Stimulated activated CD4-positive, alpha-beta T cell treated with anti-CD3 and anti-CD28 coated beads, Interleukin-1b, Interleukin-23, amount 100 ng/mL, for 4 hours (primary cell): ENCODE measurements at places on chromosomes 12 and 14.

DNA sequence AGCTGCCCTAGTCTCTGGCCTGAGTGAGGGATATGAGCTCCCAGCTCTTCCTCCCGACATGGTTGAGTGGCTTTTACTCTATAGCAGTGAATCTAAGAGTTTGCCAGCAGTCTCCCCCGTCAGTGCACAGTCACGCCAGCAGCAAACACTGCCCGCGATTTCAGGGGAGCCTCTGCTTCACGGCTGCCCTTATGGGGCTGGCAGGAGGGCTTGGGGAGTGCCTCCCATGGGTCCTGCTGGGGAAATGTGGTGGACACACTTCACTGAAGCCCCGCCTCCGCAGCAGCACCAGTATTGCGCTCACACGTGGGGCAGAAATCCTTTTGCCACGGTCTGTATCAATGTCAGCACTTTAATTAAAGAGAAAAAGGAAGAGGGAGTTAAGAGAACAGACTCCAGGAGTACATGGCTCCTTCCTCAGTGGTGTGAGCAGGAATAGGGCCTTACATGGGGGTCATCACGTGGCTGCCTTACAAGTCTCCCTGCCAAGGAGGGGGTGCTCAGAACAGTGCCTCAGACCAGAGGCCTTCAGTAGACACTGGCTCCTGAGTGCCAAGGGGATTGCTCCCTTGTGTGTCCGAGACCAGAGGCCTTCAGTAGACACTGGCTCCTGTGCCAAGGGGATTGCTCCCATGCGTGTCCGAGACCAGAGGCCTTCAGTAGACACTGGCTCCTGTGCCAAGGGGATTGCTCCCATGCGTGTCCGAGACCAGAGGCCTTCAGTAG is 55.7 kb downstream of the SFSWAP start:
- DNase-seq = no peak

- no peak for DNase-seq
These were observed 105.1 kb downstream of the ZFP36L1 start for GRCh38 chr14:68687746-68688145.

GRCh38 chr14:74663884-74664283 is 49.0 kb downstream of the AREL1 start:
- DNase-seq = no peak

DNA sequence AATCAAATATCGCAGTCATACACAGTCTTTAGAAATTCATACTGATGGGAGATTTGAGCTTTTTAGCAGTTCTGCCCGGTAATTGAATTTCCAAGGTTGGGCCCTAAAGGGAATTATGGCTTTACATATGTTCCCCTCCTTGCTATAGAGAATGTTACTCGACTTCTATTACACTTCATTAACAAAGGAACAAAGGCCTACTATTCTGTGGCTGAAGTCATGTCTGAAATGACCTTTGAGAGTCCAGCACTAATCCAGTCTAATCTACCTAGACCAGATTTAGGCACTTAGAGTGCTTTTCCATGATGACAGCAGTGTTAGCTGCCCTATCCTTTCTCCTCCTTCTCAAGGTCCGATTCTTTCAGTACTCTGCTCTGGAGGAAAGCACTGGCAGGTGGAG is 305.3 kb downstream of the MED13L start:
- DNase-seq = no peak

GRCh38 chr12:110649341-110649847 is 35.5 kb downstream of the TCTN1 start:
- DNase-seq = no peak

DNA sequence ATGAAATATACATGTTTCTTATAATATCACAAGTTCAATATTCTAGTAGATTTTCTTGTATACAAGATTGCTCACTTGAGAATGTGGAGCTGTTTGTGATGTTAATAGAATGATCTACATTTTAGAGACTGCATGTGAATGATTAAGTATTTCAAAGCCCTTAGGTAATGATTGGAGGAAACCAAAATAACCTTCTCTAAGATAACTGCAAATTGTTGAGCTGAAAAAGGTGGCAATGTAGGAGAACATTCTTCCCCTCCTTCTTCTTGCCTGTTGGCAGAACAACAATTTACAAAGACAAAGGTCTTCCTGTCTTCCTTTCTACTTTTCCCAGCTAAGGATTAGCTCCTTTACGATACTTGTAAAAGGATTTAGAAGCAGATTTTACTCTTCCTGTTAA is 2.0 kb upstream of the CLEC6A start:
- no peak for DNase-seq

DNA sequence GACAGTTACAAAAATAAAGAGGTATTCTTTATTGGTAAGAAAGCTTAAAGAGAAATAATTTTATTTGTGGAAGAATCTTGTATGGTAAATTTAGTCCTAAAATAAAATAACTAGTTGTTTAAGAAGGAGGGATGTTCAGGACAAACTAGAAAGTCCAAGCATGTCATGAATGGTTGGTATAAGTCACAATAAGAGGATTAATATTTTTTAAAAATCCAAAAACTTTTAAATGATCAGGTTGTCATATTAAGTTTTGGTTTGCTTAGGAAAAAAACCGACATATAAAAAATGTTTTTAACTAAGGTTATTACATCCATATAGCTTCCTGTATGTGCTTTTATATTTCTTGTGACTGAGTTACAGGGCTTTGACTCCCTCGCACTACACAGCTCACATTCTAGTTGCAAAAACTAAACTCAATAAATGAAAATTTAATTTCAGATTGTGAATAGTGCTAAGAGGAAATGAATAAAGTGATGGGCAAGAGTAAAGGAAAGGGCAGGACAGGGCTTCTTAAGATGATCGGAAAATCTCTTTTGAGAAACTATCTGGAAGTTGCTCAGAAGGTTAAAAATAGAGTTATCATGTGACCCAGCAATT is 80.7 kb upstream of the METAP2 start:
- DNase-seq = no peak

- no peak for DNase-seq
These were observed 1.4 kb downstream of the ASPG start for GRCh38 chr14:104086661-104087461.

GRCh38 chr14:44910821-44911220 is 50.9 kb downstream of the KLHL28 start:
- DNase-seq = no peak

DNA sequence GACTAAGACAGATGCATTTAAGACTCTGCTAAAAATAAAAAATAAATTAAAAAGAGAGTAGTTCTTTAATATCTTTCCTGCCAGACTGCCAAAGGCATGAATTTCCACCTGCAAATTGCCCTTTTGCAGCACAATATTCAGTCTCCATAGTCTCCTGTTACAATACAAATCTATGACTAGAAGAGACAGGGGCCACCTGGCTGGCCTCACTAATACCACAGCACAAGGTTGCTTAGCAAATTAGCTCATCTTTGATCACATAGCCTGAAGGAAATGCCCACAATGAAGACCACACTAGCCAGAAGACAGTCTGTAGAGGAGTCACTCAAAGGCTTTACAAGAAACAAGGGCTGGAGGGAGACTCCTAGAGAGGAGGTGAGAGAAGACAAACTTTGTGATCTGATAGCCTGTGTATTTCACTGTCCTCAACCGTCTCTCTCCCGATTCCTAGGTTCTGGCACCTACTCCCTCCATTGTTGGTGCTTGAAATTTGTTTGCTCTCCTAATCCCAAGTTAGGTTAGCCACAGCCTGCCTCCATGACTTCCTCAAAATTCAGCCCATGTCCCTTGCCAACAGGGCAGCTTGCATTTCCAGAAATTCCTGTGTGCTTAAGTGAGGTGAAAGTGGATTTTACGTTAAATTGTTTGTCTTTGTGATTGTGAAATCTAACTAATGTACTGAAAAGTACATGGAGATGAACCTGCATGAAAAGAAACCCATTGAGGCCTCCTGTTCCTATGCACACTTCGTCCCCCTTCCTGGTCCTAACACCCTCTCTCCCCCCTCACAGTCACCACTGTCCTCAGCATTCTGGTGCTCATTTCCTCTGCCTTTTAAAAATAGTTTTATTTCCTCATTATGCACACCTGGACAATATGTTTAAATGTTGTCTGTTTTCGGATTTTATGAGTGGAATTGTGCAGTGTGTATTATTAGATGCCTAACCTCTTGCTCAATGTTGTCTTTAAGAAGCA is 88.7 kb upstream of the PLXNC1 start:
- DNase-seq = no peak

- DNase-seq = no peak
These were observed 120.2 kb upstream of the DNM1L start for GRCh38 chr12:32558903-32559302.

DNA sequence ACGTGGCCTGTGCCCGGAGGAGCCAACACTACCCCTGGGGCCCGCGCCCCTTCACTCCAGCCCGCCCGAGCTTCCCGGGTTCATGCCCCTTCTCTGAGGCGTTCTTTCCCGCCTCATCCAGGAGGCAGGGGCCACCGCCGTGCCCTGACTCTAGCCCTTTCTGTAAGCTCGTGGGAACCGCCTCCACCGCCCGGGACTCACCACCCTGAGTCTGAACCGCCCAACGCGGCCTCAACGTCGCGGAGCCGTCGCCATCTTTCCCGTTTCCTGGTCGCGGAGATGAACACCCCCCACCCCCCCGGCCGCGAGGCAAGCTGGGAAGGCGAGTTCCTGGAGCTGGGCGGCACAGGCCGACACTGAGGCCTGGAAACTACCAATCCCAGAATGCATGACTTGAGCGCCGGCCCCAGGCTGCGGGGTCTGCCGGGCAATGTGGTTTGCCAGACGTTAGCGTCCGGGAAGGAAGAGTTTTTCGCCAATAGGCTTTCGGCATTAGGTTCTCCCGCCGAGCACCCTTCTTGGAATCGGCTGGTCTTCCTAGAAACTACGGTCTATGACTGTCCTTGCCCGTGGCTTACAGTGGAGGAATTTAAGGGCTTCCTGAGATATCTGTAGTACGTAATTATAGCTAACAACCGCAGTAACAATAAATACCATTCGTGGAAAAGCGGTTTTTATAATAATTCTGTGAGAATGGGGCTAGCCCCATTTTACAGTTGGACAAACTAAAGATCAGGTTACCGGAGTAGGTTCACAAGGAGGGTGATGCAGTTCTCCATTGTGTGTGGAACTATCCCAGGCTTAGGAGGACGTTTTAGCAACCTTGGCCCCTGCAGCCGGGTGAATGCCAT is at the start of gene DDX23:
Gene DDX23 (minus strand): TSS at position 281 of the 851 bp plus-strand sequence. CDS start 6,381 bp downstream, outside the sequence.
- peak; percentile 81 for DNase-seq

GRCh38 chr14:64654901-64655300 is 49.3 kb upstream of the PLEKHG3 start:
- DNase-seq = no peak

DNA sequence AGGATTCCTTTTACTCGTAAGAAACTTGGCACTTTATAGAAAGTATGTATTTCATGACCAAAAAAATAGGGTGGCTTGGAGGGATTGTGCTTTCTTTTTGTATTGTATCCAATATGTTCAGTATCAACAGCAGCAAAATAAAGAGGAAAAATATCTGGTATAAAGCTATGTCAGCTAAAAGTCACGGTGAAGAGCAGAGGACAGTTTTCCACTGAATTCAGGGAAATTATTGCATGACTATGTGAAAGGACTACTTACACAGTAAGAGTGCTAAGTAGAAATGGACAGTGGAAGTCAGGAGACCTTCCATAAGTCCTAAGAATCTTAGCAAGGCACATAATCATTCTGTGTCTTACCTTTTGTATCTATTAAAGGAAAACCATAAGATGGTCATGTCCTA is 19.3 kb downstream of the TSHR start:
- no peak for DNase-seq

DNA sequence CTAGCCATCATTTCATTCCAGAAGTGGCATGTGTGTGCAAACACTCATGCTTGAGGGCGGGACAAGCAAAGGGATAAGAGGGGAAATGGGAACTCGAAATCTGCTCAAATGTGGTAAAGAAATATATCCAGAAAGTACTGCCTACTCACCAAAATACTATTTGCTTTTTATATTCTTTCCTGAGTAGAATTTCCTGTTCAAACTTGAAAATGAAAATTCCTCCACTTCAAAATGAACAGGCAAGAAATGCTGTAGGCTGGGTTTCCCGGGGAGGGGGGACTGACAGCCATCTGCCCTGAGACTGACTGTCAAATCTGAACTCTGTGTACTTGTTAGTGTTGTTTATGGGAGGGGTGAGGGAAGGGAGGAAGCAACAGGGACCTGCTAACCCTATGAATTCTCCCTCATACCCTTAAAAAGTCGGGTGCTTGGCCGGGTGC is 34.6 kb downstream of the NTF3 start:
- no peak for DNase-seq

- DNase-seq = no peak
These were observed 21.1 kb downstream of the BEGAIN start for GRCh38 chr14:100566119-100566518.

GRCh38 chr14:66008631-66009030 is 477.5 kb upstream of the CCDC196 start:
- DNase-seq = no peak

DNA sequence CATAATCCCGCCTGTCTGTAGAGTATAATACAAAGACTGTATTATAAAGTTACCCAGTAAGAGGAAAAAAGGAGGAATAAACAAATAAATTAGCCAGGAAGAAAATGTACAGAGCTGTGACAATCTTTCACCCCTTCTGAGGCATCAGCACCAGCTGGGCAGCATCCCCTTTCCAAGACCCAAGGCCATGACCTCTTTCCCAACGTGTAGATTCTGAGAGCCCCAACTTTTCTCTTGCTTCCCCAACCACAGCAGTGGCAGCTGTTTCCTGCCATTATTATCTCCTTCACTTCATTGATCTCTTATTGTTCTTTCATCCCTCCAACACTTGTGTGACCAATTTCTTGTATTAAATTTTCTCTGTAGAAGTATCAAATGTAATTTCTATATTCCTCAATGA is 101.6 kb downstream of the BBS10 start:
- no peak for DNase-seq
